Right lobe of liver (tissue), 6 donors: ENCODE measurements at places on chromosomes 6 and 20. TPM values are rescaled to one million over a fixed set of nuclear protein-coding genes. Genes with fewer than 3 reads are reported as not detected.

GRCh38 chr20:29443819-29444218 is 1813.6 kb upstream of the DEFB115 start:
- DNase-seq: no peak

GRCh38 chr6:22049002-22049401 is 247.8 kb downstream of the PRL start:
- no peak for DNase-seq

DNA sequence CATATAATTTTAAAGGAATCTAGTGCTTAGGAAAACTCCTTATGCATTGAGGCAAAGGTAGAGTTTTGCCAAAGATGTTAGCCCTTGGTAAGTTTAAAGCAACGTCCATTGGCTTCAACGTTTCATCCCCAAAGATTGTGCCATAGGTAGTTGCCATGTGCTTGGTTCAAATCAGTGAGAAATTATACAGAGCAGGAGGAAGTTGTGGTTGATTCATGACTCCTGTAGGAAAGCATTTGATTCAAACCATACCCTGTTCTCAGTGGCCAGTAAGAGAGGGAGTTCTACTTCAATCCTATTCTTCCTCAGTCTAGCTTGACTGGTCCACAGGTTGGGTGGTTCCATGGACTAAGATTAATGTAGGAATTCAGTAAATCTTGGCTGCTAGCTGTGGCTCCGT is 535.6 kb downstream of the QKI start:
- DNase-seq: no peak

- no peak for DNase-seq
Observed at GRCh38 chr6:109002882-109003281, 91.8 kb downstream of the SESN1 start.

DNA sequence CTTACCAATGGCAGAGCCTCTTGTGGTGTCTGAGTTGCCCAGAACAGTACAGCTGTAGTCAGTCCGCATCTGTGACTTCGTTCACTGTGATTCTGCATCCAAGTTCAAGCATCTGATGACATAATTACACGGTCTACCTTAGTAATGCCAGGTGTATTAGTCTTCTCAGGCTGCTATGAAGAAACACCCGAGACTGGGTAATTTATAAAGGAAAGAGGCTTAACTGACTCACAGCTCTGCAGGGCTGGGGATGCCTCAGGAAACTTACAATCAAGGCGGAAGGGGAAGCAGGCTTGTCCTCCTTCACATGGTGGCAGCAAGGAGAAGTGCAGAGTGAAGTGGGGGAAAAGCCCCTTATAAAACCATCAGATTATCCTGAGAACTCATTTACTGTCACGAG is 163.9 kb upstream of the SULF2 start:
- no peak for DNase-seq

DNA sequence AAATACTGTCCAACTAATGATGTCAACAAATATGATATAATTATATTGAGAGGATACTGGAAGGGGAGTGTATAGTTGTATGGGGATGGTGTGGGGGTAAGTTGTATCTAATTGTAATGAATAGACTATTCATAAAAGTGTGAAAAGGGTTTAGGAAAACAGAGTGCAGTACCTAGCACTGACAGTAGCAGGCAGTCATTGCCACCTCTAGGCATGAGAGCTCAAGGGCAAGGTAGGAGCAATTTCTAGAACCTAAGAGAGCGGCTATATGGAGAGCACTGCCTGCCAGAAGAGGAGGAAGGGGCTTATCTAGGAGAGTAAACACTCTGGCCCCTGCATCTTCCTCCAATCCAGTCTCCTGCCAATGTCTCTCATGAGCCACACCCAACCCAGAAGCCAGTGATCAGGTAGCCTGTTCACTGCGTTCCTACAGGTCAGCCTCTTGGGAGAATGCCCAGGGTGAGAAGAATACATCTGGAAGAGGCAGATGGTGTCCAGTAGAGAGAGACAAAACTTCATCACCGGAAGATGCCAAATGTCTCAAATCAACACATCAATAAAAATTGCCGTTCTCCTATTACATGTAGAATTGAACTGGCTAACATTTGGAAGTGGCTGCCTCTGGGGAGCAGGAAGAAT is 200.0 kb downstream of the LY86 start:
- no peak for DNase-seq

DNA sequence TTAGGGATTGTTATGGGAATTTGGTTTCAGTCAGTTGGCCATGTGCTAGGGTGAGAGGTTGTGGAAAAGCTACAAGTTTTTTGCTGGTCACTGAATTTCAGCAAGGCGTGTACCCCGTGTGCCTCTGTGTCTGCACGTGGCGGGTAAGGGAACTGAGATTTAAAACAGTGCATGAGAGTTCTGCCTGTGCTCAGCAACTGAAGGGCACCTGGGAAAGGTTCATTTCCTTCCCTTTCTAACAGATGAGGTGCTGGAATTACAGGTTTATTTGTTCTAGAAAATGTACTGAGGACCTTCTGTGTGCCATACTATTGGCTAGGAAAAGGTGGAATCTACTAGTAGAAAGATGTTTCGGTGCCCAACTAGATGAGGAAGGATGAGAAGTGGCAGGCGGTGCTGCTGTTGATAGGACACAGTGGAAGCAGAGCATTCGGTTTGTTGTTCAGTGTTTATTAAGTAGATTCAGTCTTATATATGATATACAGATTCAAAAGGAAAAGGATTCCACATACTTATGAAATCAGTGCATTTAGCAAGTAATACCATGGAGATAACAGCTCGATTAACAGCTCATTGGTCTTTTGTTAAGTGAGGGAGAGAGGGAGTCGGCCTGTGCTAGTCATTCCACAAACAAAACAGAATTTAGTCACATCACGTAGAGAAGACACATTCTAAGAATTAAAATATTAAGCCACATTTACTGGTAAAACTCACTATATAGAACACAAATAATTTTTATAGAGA is 84.7 kb downstream of the ASXL1 start:
- DNase-seq: no peak

- DNase-seq: no peak
Observed at GRCh38 chr6:137692806-137693205, 174.3 kb upstream of the TNFAIP3 start.

GRCh38 chr6:79079561-79080041 is 1.5 kb upstream of the PHIP start:
- DNase-seq: no peak

GRCh38 chr6:110882274-110882619 is 7.7 kb downstream of the AMD1 start:
- DNase-seq: no peak

GRCh38 chr6:33875141-33875581 is 71.4 kb upstream of the MLN start:
- no peak for DNase-seq

GRCh38 chr6:151325075-151326050 is 66.0 kb downstream of the ZBTB2 start:
- DNase-seq: peak; percentile 62

DNA sequence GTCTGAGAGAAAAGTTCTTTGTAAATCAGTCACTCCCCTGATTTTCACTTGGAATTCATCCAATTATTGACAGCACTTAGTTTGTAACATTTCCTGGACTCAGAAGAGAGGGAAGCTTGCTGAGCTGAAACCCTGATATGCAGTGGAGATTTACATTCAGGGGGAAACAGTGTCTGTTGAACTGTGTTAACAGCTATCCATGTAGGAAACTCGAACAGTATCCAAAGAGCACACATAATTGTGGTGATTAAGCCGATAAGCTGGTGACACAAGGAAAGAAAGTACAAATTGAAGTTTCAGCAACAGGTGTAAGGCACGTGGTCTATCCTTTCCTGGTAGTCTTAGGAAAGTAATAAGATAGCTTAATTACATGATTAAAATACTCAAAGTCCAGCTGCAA is 78.1 kb upstream of the FLRT3 start:
- DNase-seq: no peak

- no peak for DNase-seq
Observed at GRCh38 chr6:81693266-81693665, 59.2 kb downstream of the TENT5A start.

- no peak for DNase-seq
Observed at GRCh38 chr6:159826968-159827647, 27.0 kb downstream of the PNLDC1 start.

DNA sequence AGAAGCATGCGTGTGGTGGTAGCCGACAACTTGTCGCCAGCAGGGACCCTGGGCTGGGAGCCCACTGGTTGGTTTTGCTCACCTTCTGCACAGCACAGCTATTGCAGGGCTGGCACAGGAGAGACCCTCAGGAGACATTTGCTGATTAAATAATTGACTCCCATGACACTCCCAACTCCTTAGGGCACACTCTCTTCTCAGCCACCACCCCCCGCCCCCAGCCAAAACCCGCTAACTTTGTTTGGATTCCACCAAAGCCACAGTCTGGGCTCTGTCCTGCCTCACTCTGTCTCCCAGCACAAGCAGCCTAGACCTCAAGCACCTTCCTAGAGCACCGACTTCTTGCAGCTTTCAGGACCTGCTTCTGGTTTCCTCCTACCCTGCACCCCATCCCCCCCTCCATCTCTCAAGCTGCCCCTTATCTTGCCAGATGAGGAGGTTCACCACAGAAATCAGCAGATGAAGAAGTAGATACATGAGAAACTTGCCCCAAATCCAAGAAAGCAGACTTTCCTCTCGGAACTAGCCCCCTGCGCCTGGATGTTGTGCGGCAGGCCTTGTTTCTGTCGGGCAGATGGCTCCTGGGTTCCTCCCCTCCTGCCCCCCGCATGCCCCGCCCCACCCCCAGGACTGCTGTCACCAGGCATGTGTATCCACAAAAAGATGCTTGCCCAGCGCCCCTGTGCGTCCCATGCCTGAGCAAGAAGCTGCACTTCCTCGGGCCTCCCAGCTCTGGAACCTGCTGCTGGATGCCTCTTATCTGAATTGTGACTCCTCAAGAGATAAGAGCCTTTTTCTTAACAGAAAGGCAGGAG is 35.0 kb upstream of the CD93 start:
- no peak for DNase-seq

GRCh38 chr6:33075568-33076405 is at the start of gene HLA-DPB1:
TSS of gene HLA-DPB1 (plus strand) at chr6:33075990. CDS start at chr6:33076042, 52 bp downstream.
- no peak for DNase-seq

GRCh38 chr6:147895272-147895671 is 386.8 kb downstream of the SAMD5 start:
- no peak for DNase-seq

- no peak for DNase-seq
Observed at GRCh38 chr6:144193181-144193580, 42.9 kb downstream of the STX11 start.

DNA sequence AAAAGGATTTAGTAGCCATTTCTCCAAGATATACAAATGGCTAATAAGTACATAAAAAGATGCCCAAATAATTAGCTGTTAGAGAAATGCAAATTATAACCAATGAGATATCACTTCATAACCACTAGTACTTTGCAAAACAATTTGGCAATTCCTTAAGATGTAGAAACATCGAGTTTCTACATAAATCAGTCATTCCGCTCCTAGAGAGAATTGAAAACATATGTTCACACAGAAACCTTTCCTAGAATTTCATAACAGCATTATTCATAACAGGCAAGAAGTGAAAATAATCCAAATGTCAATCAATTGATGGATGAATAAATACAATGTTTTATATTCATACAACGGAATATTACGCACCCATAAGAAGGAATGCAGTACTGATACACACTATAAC is 20.5 kb upstream of the NT5E start:
- DNase-seq: no peak

DNA sequence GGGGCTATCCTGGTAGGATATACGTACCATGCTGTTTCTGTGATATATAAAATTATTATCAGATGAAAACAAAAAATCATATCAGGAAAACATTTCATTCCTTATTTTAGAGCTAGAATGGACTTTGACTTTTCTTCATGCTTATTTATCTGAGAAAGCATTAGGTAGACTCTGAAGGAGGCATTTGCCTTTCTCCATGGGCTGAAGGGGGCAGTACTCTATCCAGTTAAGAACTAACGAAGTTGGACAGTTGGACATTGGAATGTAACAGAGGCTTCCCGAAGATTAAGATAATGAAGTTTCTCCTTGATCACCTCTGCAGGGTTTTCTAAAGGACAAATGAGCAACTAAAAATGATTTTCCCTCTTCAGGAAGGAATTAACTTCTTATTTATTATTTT is 233.9 kb downstream of the SAMD5 start:
- DNase-seq: no peak

- no peak for DNase-seq
Observed at GRCh38 chr6:167907837-167908681, 81.3 kb downstream of the AFDN start.

GRCh38 chr6:105986998-105987397 is 99.1 kb upstream of the PRDM1 start:
- DNase-seq: no peak

GRCh38 chr6:22320750-22321149 is 23.9 kb upstream of the PRL start:
- DNase-seq: no peak

DNA sequence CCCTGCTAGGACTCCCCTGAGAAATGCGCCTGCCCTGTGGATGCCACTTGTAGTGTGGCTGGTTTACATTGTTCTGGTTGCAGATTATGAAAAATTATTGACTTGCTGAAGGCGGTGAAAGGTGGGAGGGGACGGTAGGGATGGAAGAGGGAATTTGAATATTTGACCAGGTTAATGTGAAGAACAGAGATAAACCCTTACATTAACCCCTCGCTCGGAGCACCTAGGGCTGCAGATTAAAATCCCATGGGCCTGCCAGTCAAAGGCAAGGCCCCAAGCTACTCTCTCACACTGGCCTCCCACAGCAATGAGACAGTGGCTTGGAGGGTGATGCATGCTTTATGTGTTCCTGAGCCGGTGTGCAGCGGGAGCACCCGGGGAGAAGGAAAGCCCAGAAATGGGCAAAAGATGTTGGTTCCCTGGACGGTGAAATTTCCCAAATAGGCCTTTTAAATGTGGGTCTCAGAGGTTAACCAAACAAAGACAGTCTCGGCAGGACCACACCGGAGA is 2.5 kb downstream of the FOXF2 start:
- DNase-seq: no peak

GRCh38 chr20:53195876-53196610 is 223.9 kb downstream of the TSHZ2 start:
- DNase-seq: no peak

GRCh38 chr6:35167505-35167904 is 26.4 kb upstream of the TCP11 start:
- DNase-seq: no peak

Gene TCF15
- total RNA-seq: not detected

Gene TPD52L2
- total RNA-seq: 20.1 TPM

Gene MACROD2
- 5.0 TPM for total RNA-seq

Gene RRAGD
- 7.1 TPM for total RNA-seq

Gene GPRC6A
- not detected for total RNA-seq

Gene ELOVL4
- not detected for total RNA-seq

Gene SLC17A9
- 91.6 TPM for total RNA-seq

Gene BHLHE23
- total RNA-seq: not detected

Gene DBNDD2
- 2.8 TPM for total RNA-seq

Gene IL20RA
- 0.10 TPM for total RNA-seq

Gene MCHR2
- total RNA-seq: not detected

Gene TNFRSF6B
- not detected for total RNA-seq

Gene PRKN
- 2.3 TPM for total RNA-seq

Gene ZC2HC1B
- total RNA-seq: not detected
